Activated CD4-positive, alpha-beta T cell treated with anti-CD3 and anti-CD28 coated beads, Interleukin-2, amount 50 U/mL, for 4 hours (primary cell): ENCODE measurements at places on chromosomes 16 and 17.

GRCh38 chr17:72342627-72343527, 222.1 kb downstream of the SOX9 start:
- no peak for DNase-seq

GRCh38 chr17:32141258-32141657, 1.0 kb upstream of the RHOT1 start:
- no peak for DNase-seq

- no peak for DNase-seq
Observed at GRCh38 chr17:37841232-37841631, 83.0 kb upstream of the TBC1D3K start.

- no peak for DNase-seq
Observed at GRCh38 chr16:84933774-84934631, 77.3 kb downstream of the ZDHHC7 start.

GRCh38 chr17:7742729-7743128, 25.2 kb downstream of the DNAH2 start:
- no peak for DNase-seq

- DNase-seq = no peak
Observed at GRCh38 chr16:51382940-51383339, 231.9 kb upstream of the SALL1 start.

GRCh38 chr17:36850790-36851189, 86.5 kb upstream of the LHX1 start:
- DNase-seq = no peak

GRCh38 chr16:8641671-8642070, 20.2 kb downstream of the METTL22 start:
- DNase-seq = no peak

GRCh38 chr16:7420079-7420478, 87.4 kb downstream of the RBFOX1 start:
- no peak for DNase-seq

DNA sequence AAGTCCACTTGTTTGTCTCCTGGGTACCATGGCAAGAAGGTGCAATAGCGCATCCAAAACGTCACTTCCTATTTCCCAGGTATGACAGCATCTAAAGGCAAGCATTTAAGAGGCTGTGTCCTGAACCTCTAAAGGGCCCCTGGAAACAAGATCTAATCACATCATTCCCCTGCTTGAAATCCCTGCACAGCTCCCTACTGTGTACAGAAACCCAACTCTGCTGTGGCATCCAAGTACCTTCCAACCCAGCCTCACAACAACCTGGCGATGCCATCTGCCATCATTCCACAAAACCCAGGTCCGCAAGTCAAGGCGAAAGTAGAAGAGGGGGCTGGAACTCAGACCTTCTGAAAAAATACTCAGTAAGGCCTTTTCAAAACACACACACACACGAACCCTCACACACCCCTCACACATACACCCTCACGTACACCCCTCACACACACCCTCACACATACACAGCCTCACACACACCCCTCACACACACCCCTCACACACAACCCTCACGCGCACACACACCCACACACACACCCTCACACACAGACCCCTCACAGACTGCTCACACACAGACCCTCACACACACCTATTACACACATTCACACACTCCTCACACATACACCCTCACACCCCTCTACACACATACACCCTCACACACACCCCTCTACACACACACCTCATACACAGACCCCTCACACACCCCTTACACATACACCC, 24.5 kb downstream of the C17orf67 start:
- DNase-seq = no peak

- DNase-seq = no peak
Observed at GRCh38 chr17:50206604-50207293, 5.3 kb upstream of the COL1A1 start.

DNA sequence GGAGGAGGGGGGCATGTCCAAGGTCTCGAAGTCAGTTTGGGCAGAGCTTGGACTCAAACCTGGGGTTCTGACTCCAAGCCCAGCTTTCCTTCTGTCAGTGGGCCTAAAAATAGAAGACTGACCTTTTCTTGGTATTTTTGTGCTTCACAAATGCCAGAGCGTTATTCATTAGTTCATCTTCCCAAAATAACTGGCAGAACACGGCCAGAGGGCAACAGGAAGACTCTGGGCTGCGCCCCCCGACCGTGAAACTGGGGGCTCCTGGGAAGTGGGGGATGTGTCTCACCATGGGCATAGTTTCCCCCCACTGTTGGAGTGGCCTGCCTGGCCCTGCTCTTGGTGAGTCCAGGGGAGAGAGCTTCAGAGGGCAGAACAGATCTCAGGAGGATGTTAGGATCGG, 94.0 kb downstream of the SOCS1 start:
- DNase-seq = no peak
